ENCODE measurements at places on chromosomes 11 and 22.

- no peak for DNase-seq
These were observed 4.3 kb upstream of the FUT4 start for GRCh38 chr11:94539420-94539819.

DNA sequence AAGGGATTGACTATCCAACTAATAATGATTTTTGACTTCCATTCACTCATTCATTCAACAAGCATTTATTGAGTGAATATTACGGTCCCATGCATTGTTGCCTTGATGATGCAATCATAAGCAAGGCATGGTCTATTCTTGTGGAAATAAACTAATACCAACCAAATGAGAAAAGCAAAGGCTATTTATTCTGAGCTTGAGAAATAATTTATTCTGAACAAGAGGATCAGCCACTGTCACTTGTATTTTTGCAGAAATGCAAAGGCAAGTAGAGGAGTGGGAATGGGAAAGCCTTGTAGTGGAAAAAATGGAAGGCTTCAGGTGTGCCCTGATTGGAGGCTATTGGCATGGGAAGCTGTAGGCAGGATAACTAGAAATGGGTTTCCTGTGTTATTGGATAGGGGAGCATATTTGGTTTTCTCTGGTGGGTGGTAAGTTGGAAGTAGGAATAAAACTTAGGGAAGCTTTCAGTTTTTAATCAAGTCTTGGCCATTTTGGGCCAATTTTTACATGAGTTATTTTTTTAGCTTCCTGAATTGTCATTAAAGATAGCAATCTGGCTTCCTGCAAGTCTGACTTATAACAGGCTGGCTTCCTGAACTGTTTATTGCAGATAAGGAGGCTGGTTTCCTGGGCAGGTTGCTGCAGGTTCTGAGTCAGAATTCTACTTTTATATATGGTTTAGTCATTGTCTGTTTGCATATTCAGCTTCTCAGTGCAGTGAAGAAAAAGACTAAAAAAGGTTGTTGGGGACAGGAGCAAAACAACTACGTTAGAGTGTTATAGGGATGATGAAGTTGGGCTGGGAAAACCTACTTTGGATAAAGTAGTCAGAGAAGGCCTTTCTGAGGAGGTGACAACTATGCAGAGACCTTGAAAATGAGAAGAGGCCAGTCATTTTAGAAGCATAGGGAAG lies 106.7 kb downstream of the APIP start:
- no peak for DNase-seq

- DNase-seq, result no peak
These were observed 469.2 kb upstream of the ANO5 start for GRCh38 chr11:21723678-21724077.

- no peak for DNase-seq
These were observed 125.1 kb downstream of the TIMP3 start for GRCh38 chr22:32926600-32926999.

GRCh38 chr22:38970551-38970950 lies 11.6 kb upstream of the APOBEC3B start:
- no peak for DNase-seq

DNA sequence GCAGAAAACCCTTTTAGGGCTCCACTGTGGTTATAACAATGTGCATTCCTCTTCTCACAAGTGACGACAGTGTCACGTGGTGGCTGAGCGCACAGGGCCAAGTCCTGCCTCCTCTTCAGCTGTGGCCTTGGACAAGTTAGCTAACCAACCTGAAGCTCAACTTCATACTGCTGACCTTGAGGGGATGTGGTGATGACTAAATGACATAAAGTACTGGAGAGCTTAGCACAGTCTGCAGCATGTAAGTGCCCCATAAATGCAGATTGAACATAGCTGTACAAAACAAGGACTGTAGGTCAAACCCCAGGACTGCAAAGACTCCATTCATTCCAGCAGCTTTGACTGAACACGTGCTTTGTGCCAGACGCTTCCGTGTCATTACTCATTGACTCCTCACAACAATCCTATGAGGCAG lies 20.1 kb upstream of the MRGPRX2 start:
- no peak for DNase-seq
